ENCODE measurements at places on chromosomes 5 and 9.

DNA sequence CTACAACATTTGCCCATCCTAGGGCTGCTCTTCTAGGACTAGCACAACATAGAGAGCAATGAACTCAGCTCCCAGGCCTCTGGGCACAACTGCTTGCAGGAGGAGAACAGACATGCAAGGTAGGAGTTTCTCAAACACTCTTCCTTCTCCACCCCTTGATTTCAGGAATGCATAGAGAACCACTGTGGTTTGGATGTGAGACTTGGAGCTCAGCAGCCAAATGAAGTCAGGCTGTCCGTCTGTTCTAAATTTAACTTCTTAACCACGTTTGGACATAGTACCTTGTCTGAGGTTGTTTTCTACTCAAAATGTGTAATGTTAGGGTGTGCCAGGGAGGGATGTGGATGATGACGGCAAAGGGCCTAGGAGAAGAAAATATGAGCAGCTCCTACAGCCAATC is 515.1 kb upstream of the TNC start:
- DNase-seq = no peak

DNA sequence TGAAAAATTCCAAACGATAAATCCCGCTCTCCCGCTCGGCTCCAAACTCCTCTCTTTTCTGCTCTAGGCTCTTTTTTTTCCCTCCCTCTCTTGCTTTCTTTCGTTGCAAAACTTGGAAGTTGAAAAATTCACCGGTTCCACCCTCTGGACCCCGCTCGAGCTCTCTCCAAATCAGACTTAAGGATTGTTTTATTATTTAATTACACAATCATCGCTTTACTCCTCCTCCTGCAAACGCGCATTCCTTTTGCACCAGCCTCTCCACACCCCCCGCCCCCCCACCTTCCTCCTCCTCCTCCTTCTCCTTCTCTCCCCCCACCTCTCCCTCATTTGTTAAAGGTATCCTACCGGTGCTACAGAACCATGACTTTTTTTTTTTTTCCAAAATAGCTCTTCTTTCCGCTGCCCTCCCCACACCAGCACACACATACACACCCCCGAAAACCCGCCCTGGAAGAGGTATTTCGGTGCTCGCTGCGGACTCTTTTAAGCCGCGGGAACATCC is 535 bp upstream of the NFIB start:
- DNase-seq = no peak

GRCh38 chr5:67897431-67897830 is 318.1 kb upstream of the PIK3R1 start:
- no peak for DNase-seq

DNA sequence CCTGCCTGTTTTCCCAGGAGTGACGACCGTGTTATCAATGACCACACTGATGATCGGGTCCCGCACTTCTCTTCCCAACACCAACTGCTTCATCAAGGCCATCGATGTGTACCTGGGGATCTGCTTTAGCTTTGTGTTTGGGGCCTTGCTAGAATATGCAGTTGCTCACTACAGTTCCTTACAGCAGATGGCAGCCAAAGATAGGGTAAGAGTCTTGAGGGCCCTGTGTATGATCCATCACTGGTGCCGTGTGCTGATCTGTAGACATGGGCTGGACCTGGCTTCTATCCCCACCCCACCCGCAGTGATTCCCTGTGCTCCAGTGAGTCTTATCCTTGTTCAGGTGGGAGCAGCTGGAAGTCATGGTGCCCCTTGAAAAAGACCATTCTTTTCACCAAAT is 26.0 kb downstream of the GABRP start:
- DNase-seq = no peak

GRCh38 chr5:72497823-72498222 is 9.4 kb downstream of the ZNF366 start:
- DNase-seq = no peak

DNA sequence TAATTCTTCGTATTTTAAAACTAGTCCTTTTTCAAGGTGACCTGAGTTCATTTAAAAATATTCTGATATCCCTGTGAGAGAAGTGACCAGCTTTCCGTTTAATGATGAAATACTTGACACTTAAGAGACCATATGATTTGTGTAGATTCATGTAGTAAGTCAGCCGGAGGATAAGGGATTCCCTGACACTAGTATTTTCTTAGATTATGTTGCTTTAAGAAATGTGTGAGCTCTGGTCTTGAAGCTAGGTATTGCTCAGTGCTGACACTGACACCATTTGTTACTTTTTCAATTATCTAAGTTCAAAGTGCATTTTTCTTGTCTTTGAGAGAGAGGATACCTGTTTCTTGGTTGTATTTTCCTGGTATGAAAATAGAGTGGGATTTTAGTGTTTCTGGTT is 4.2 kb downstream of the NIPBL start:
- DNase-seq = no peak

DNA sequence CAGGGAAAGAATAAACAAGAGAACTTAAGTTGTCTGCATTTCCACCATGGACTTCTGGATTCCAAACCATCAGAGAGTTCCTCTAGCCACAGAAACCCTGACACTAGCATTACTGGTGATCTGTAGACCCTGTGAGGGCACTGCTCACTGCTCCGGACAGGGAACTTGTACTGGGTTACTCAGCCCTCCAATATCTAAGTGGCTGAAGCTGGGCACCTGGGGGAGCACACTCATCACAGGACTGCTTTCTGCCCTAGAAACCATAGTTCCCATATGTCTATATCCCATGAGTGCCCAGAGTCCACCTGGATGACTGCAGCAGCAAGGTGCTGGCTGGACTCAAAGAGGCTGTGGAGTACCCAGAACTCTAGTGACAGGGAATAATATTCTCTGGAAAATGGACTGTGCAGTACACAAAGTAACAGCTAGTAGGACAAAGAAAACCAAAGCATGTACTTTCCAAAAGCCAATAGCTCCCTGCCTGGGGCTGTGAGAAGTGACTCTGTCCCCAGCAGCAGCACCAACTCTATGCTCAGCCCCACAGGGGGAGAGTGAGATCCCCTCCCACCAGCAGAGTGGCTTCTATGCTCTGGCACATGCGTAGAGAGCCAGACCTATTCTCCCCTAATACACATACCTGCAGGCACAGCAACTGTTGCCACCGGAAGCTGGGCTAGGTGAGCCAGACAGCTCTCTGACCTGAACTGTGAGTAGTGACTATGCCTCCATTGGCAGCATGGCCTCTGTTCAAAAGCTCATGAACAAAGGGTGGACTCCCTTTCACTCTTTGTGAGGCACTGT is 472.9 kb upstream of the FTMT start:
- no peak for DNase-seq

All from esophagus squamous epithelium (tissue), 5 donors.